ENCODE measurements at places on chromosomes 13 and 19. TPM values are rescaled to one million over a fixed set of nuclear protein-coding genes. Genes with fewer than 3 reads are reported as not detected.

GRCh38 chr13:45873491-45874325, 22.2 kb upstream of the SIAH3 start:
- no peak for DNase-seq

DNA sequence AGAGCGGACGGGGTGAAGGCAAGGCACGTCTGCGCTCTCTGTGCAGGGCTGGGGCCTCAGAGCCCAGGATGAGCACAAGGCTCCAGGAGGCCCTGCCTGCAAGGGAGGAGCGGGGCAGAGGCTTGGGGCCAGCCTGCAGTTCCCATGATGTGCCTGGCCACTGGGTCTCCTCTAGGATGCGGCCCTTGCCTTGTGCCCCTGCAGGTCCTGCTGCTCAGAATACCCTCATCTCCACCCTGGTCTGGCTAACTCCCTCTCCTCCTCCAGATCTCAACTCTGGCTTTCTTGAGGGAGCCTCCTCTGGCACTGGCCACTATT, 27.8 kb downstream of the ELAVL1 start:
- DNase-seq = no peak

DNA sequence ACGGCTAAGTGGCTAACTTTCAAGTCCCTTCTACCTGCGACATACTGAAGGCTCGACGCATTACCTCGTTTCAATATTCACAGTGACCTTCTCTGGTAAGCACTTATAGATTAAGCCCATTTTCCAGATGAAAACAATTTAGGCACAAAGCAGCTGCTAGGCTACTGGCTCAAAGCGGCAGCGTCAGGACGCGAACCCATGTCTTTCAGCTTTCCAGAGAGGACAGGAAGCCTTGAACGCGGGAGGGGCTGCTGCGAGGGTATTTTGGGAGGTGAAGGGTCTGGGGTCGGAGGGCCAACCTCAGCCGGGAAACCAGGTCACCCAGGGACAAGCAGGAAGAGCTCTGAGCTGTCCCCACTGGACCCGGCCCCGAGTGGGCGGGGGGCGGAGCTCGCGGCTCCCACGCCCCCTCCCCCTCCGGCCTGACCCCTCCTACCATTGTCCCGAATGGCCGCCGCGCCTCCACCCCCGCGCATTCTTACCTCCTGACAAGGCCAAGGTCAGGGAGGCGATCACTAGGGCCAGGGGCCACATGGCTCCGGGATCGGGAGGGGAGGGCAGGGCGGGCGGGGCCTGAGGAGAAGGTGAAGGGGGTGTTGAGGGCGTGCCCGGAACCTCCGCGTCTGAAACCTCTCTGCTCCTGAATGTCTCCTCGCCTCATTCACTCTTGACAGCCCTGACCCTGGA, at the start of gene KLK13:
Gene KLK13 (minus strand): TSS at position 559 of the 687 bp plus-strand sequence. CDS start 25 bp downstream, at position 534.
- DNase-seq = no peak

DNA sequence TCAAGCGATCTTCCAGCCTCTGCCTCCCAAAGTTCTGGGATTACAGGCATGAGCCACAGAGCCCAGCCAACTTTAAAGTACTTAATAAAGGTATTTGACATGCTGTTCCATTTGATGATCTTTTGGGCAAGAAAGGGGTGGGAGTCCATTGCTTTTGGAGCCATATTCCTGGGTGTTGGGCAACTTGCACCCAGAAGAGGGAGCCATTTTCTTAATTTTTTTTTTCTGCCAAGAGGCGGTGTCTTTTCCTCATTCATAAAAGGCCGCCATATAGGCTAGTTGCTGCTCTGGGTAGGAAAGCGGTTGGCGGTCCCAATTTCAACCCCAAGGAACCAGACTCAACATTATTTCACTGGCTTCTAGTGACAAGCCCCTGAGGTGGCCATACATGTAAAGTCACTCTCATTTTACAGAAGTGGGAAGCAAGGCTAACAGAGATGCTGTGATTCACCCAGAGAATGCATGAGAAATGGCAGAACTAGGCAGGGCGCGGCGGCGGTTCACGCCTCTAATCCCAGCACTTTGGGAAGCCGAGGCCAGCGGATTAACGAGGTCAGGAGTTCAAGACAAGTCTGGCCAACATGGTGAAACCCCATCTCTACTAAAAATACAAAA, 139.6 kb downstream of the CACNA1A start:
- DNase-seq = no peak

DNA sequence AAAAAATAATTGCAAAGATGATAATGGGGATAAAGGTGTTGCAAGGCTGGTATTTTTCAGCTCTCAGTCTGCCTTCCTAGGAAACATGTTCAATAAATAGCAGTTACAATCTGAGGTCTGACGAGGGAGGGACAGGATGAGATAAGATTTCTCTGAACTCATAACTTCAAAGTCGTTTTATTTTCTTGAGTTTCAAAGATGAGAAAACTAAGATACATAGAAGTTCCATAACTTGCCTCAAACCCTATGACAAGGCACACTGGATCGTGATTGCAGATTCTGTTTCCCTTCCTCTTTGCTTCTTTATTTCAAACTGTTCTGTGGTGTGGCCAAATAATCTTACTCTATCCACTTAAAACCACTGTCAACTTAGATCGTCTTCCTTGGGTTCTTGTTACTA, 327.2 kb downstream of the GPC5 start:
- no peak for DNase-seq

DNA sequence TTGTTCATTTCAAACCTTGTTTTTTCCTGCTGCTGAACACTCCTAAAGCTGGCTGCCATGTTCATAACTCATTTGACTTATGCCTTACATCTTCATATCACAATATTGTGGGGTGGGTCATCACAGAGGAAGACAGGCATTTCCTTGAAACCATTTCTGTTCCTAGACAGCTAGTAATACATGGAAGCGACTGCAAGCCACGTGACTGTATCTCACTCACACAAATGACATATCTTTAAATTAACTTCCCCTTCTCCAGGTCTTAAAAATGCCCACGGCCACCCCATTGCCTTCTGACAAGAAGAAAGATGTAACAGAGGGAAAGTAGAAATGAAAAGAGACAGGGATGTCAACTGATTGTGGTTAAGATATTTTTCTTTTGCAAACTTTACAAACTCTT, 236.8 kb downstream of the LMO7 start:
- no peak for DNase-seq

- no peak for DNase-seq
These were observed 2.0 kb upstream of the FFAR1 start for GRCh38 chr19:35345671-35346111.

The CYSLTR2 gene
- total RNA-seq = 9.8 TPM

The S1PR4 gene
- 1.2 TPM for total RNA-seq
